ENCODE measurements at places on chromosomes 6 and 20. TPM values are rescaled to one million over a fixed set of nuclear protein-coding genes. Genes with fewer than 3 reads are reported as not detected.

- H3K36me3 ChIP-seq, result no peaks in the 10 kb centered on the region
- H3K27ac ChIP-seq, result no peak overlapping the region
- H3K4me3 ChIP-seq, result no peak overlapping the region
Observed at GRCh38 chr6:18692929-18693685, 306.0 kb downstream of the RNF144B start.

DNA sequence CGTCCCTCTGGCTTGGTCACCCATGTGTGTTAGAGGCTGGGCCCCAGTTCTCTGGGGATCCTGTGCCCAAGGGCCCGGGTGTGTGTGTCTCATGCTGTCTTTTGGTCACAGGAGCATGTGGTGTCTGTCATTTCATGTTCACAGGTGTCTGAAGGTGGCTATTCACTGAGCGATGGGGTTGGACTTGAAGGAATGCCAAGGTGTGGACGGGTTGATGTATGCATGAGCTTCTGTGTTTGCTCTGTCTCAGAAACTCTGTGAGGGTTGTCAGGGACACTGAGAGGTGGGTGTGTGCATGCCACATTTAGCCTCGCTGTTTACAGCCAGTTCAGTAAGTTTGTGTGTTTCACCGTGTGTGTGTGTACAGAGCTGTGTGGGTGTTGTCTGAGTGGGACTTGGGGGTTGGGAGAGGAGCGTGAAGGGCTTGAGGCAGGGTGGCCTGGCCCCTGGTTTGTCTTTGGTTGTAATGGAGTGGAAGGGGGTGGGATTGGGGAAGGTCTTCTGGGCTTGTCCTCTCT lies 1.2 kb downstream of the DDR1 start:
- H3K4me1 ChIP-seq, result peaks cover 49% of the 10 kb centered on the region
- peaks cover 8% of the 10 kb centered on the region for H3K36me3 ChIP-seq
- peak overlapping the region; percentile 95 for H3K27ac ChIP-seq
- peak overlapping the region; percentile 84 for H3K4me3 ChIP-seq
- DNase-seq, result no peak

DNA sequence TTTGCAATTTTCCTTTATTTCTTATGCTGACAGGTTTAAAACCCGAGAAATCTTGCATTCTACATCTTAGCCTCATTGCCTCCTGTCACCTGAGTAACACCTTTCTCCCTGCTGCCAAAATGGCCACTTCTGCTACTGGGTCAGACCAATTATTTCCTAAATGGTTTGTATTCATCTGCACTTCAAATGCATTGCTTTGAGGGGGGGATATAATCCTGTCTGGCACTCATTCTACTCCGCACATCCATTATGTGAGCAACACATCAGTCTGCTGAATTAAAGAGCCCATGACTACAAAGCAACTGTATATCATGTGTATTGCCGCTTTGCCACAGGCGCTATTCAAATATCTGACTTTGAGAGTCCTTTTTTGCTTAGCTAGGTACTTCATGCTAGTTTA lies 141.6 kb upstream of the TSHZ2 start:
- no peaks in the 10 kb centered on the region for H3K36me3 ChIP-seq
- no peak overlapping the region for H3K27ac ChIP-seq
- H3K4me1 ChIP-seq, result no peaks in the 10 kb centered on the region
- no peak overlapping the region for H3K4me3 ChIP-seq
- DNase-seq, result no peak

DNA sequence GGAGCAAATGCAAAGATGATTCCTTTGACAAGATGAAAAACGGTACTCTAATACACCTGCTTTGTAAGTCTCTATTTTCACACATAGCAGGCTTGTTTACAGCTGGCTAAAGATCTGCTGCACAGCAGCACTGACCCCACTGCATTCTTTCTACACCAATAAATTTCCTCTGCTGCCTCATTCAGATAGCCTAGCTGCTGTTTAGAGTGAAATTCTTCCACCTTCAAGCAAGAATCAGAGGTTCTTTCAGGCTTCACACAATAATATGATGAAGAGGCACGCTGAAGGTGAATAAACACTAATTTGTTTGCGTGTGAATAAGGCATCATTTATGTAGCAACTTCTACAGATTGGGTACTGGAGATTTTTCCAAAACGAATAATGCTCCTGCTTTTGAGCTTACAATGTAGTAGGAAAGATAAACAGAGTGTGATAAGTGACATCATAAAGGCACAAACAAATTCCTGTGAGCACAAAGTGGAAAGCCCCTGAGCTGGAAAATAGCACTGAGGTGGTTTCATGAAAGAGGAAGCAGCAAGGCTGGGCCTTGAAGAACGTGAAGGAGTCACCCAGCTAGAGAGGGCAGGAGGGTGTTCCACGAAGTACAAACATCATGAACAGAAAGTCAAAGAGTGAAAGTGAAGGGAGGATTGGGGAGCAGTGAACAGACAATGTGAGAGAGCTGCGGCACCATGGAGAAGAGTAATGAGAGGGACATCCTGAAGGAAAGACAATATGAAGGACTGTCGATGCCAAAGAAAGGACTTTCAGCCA lies 543.4 kb downstream of the CD83 start:
- H3K36me3 ChIP-seq, result no peaks in the 10 kb centered on the region
- H3K27ac ChIP-seq, result no peak overlapping the region
- peaks cover 12% of the 10 kb centered on the region for H3K4me1 ChIP-seq
- no peak overlapping the region for H3K4me3 ChIP-seq
- H3K27me3 ChIP-seq, result no peaks in the 10 kb centered on the region
- no peak for DNase-seq

GRCh38 chr6:160349814-160350350 lies 1.7 kb downstream of the SLC22A3 start:
- no peak overlapping the region for H3K27ac ChIP-seq
- H3K4me3 ChIP-seq, result peak overlapping the region; percentile 44
- no peak for DNase-seq

DNA sequence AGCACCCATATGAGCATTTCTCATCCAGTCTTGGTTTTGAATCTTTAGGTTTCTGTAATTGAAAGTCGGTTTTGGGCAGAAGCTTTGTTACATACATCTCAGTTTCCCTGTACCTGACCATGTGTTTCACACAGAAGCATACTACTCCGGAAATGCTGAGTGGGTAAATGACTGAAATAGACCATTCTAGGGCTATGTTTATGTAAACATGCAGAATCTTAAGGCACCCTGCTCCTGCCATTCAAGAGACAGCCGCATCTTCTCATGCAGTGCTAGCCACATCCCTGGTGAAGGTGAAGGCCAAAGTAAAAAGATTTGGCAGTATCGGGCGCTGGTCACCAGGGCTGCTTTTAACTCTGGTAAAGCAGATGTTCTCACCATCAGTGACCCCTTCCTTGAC lies 171.3 kb downstream of the ISM1 start:
- no peak overlapping the region for H3K27ac ChIP-seq
- H3K27me3 ChIP-seq, result no peaks in the 10 kb centered on the region
- H3K36me3 ChIP-seq, result peaks cover 11% of the 10 kb centered on the region
- DNase-seq, result no peak
- H3K4me1 ChIP-seq, result no peaks in the 10 kb centered on the region
- H3K4me3 ChIP-seq, result no peak overlapping the region

GRCh38 chr6:129882510-129883023 lies 21.5 kb upstream of the TMEM244 start:
- no peak overlapping the region for H3K27ac ChIP-seq
- no peaks in the 10 kb centered on the region for H3K4me1 ChIP-seq
- H3K27me3 ChIP-seq, result no peaks in the 10 kb centered on the region
- peaks cover 2% of the 10 kb centered on the region for H3K36me3 ChIP-seq
- no peak for DNase-seq
- H3K4me3 ChIP-seq, result no peak overlapping the region

GRCh38 chr6:37130704-37131103 lies 39.2 kb upstream of the PIM1 start:
- DNase-seq, result no peak
- peaks cover 55% of the 10 kb centered on the region for H3K4me1 ChIP-seq
- H3K27me3 ChIP-seq, result no peaks in the 10 kb centered on the region
- no peak overlapping the region for H3K4me3 ChIP-seq
- H3K27ac ChIP-seq, result peak overlapping the region; percentile 60

DNA sequence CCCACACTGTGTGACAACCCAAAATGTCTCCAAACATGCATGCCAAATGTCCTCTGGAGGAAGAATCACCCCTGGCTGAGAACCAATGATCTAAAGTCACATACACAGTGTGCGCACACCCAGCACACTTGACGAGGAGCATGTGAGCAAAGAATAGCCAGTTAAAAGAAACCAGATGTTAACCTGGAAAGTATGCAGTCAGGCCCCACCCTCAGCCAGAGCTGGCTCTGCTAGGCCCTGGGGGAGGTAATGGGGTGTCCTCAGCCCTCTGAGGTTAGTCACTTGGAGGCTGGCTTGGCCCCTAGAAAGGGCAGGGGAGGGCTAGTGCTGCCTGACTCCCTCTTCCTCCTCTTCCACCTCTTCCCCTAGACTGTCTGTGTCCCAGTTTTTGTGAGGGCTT lies 15.2 kb upstream of the GUCA1A start:
- H3K4me3 ChIP-seq, result no peak overlapping the region
- peaks cover 29% of the 10 kb centered on the region for H3K27me3 ChIP-seq
- peaks cover 2% of the 10 kb centered on the region for H3K4me1 ChIP-seq

DNA sequence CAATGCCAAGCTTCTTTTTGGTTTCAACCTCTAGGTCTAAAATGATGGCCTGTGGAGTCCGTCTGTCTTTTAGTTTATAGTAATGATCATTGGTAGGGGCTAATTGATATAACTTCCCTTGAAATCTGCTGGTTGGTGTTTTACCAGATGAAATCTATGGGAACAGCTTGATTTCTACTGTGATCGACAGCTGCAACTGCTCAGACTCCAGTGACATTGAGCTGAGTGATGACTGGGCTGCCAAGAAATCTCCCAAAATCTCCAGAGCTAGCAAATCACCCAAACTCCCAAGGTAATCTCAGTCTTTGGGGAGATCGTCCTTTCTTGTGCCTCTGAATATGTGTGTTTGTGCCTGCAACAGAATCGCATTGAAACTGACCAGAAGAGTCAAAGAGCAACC lies 70.5 kb upstream of the TMEM181 start:
- H3K36me3 ChIP-seq, result peaks cover 33% of the 10 kb centered on the region
- H3K27me3 ChIP-seq, result no peaks in the 10 kb centered on the region
- no peaks in the 10 kb centered on the region for H3K4me1 ChIP-seq
- H3K27ac ChIP-seq, result no peak overlapping the region

GRCh38 chr6:163630572-163630971 lies 216.1 kb downstream of the QKI start:
- no peaks in the 10 kb centered on the region for H3K36me3 ChIP-seq
- peaks cover 9% of the 10 kb centered on the region for H3K27me3 ChIP-seq
- no peak overlapping the region for H3K4me3 ChIP-seq
- no peak overlapping the region for H3K27ac ChIP-seq
- DNase-seq, result no peak
- peaks cover 2% of the 10 kb centered on the region for H3K4me1 ChIP-seq

- H3K36me3 ChIP-seq, result no peaks in the 10 kb centered on the region
- H3K27me3 ChIP-seq, result no peaks in the 10 kb centered on the region
- peaks cover 2% of the 10 kb centered on the region for H3K4me1 ChIP-seq
- H3K27ac ChIP-seq, result no peak overlapping the region
Observed at GRCh38 chr20:54237116-54237943, 29.4 kb downstream of the PFDN4 start.

GRCh38 chr6:5162355-5162754 lies 77.2 kb downstream of the PPP1R3G start:
- no peak for DNase-seq
- peaks cover 3% of the 10 kb centered on the region for H3K4me1 ChIP-seq
- H3K36me3 ChIP-seq, result no peaks in the 10 kb centered on the region

DNA sequence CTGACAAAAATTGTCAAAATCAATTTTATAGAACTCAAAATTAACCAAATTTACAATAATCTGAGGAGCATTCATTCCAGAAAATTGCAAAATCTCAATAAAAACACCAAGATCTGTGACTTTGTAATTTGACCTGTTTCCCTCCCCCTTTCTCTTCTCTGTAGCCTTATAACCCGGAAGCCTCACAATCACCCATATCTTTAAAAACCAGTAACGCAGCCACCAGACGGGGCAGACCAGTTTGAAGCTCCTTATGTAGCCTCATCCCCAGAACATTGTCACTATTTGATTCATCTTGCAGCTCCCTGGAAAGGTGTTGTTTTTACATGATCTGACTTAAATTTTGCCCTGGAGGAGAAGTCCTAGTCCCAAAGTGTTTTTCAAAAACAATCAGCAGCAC lies 27.5 kb upstream of the TGM6 start:
- H3K36me3 ChIP-seq, result no peaks in the 10 kb centered on the region
- H3K27ac ChIP-seq, result no peak overlapping the region
- peaks cover 13% of the 10 kb centered on the region for H3K27me3 ChIP-seq
- H3K4me1 ChIP-seq, result no peaks in the 10 kb centered on the region
- no peak overlapping the region for H3K4me3 ChIP-seq

DNA sequence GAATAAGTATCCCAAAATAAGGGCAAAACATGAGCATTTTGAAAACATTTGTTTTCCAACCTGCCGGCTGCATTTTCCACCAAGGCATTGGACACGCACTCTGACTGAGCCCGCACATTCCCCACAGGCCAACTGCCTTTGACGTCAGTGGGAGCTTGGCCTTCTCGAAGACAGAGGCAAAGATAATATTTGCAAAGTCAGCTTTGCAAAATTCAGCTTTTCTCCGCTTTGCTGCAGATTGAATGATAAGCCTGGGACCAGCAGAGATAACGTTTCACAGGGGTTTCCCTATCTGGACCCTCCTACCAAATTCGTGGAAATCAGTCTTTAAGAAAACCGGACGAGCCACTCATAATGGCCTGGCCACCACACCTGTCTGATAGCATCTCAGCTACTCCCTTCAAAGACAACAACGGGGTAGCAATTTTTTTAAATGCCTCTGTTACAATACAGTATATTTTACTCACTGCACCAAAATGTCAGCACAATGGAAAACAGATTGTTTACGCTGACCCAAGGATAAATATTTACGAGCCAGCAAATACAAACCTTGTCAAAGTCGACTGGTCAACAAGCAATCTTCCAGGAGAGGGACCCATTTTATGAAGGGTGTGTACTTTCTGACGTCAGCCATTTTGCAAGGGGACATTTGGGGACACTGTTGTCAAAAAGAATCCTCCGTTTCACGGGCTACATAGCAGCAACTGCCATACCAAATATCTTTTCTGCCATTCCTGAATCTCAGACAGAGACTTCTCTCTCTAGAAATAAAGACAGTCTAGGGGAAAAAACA lies 100.5 kb downstream of the TFAP2A start:
- peaks cover 6% of the 10 kb centered on the region for H3K27me3 ChIP-seq
- DNase-seq, result no peak
- peaks cover 17% of the 10 kb centered on the region for H3K4me1 ChIP-seq
- no peaks in the 10 kb centered on the region for H3K36me3 ChIP-seq
- H3K27ac ChIP-seq, result peak overlapping the region; percentile 50
- H3K4me3 ChIP-seq, result no peak overlapping the region

GRCh38 chr6:6317386-6317785 lies 3.1 kb downstream of the F13A1 start:
- H3K4me3 ChIP-seq, result no peak overlapping the region
- H3K36me3 ChIP-seq, result no peaks in the 10 kb centered on the region
- no peak overlapping the region for H3K27ac ChIP-seq

DNA sequence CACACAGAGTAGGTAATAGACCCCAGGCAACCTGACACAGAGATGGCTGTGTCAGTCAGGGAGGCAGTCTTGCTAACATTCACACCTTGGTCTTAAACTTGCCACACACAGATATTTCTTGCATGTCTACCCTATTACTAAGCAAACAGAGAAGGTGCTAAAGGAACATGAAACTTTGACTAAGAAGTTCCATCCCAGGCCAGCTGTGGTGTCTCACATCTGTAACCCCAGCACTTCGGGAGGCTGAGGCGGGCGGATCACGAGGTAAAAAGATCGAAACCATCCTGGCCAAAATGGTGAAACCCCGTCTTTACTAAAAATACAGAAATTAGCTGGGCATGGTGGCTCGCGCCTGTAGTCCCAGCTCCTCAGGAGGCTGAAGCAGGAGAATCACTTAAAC lies 222.4 kb upstream of the JARID2 start:
- peaks cover 19% of the 10 kb centered on the region for H3K4me1 ChIP-seq
- no peak overlapping the region for H3K4me3 ChIP-seq

Gene DPM1
- 41.4 TPM for total RNA-seq

Gene CST4
- total RNA-seq, result not detected

Gene TINAG
- not detected for total RNA-seq

Gene PRICKLE4
- total RNA-seq, result 4.9 TPM

Gene SLC22A3
- total RNA-seq, result 1.7 TPM

Gene SFTA2
- total RNA-seq, result 2.6 TPM

All from progenitor cell of endocrine pancreas (in vitro differentiated cells).